Activated CD8-positive, alpha-beta T cell treated with anti-CD3 and anti-CD28 coated beads, Interleukin-2, amount 10 ng/mL, durations not matched to agents 7 days and 5 days (primary cell): ENCODE measurements at places on chromosomes 5 and 9. TPM values are rescaled to one million over a fixed set of nuclear protein-coding genes. Genes with fewer than 3 reads are reported as not detected.

DNA sequence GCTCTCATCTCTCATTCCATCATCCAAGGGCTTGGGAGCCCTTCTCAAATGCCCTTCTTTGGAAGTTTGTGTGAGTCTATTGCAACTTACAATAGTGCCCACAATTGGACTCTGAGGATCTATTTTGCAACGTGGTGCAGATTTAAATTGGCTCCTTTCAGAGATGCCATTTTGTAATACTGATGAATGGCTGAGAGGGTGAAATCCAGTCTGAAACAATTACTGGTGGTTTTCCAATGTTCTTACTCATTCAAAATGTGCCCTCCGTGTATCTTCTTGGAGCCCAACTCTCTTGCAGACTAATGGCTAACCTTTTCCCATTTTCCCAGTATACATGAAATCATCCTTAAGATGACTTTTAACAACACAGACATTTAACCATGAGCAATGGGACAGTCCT is 6.1 kb downstream of the ZNF462 start:
- no peak for DNase-seq

DNA sequence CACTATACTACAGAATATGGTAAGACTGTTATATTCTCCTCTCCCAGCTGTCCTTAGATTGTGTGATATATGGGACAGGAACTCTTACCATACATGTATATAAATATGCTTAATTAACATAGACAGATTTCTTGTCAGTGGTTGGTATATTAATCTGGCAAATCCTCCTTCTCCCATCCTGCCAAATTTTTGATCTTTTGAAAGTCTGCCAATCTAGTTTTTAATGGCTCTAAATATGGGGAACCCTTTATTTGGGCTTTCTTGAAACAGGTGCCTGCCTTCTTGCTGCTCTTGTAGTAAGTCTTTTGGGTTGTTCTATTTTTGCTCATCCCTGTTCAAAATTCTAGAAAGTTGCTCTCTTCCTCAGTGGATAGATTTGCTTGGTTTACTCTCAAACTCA is 63.5 kb downstream of the SPATA31D1 start:
- DNase-seq, result no peak

GRCh38 chr5:177588413-177588909 is 3.5 kb upstream of the TMED9 start:
- no peak for DNase-seq

GRCh38 chr9:28134446-28134976 is 561.2 kb upstream of the C9orf72 start:
- DNase-seq, result no peak

Gene HMMR
- 87.7 TPM for total RNA-seq

GRCh38 chr9:121748074-121748473 is 96.6 kb downstream of the DAB2IP start:
- peak; percentile 53 for DNase-seq

DNA sequence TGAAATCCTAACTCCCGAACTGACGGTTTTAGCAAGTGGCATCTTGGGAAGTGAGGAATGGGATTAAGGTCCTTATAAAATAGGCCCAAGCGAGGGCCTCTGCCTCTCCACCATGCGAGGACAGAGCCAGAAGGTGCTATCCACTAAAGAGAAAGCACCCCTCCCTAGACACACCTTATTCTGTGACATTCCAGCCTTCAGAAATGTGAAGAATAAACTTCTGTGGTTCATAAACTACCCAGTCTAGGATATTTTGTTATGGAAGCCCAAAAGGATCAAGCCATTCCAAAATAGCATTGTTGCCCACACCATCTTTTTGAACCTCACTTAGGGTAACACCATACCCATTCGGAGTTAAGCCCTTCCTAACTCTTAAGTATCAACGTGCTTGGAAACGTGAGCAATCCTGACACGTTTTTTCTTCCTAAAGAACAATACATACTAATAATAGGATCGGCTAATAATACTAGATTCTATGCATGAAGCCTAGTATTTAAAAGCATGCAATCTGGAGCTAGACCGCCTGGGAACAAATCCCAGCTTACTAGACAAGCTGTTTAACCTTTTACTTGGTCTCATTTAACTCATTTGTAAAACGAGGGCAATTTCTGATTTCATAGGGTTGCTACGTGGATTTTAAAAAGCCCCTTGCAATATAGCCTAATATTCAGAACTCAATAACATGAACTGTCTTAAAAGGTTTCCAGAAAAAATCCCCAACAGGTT is 1.1 kb upstream of the SMC2 start:
- DNase-seq, result no peak

- DNase-seq, result no peak
Observed at GRCh38 chr9:36725777-36726356, 153.2 kb downstream of the MELK start.

Gene RASEF
- not detected for total RNA-seq

- no peak for DNase-seq
Observed at GRCh38 chr5:2300861-2301574, 418.3 kb upstream of the IRX4 start.
